ENCODE measurements at places on chromosomes 16 and 17.

GRCh38 chr17:1399679-1400512 is at the start of gene YWHAE:
Gene YWHAE, minus strand, starts transcription at chr17:1400222. Its CDS starts 112 bp downstream, at chr17:1400110.
- DNase-seq = peak; percentile 74

- no peak for DNase-seq
These were observed 11.3 kb downstream of the CPNE7 start for GRCh38 chr16:89586853-89587252.

- DNase-seq = no peak
These were observed 38.1 kb downstream of the CMC2 start for GRCh38 chr16:80968386-80969113.

- no peak for DNase-seq
These were observed 312.5 kb downstream of the MAF start for GRCh38 chr16:79288066-79288465.

DNA sequence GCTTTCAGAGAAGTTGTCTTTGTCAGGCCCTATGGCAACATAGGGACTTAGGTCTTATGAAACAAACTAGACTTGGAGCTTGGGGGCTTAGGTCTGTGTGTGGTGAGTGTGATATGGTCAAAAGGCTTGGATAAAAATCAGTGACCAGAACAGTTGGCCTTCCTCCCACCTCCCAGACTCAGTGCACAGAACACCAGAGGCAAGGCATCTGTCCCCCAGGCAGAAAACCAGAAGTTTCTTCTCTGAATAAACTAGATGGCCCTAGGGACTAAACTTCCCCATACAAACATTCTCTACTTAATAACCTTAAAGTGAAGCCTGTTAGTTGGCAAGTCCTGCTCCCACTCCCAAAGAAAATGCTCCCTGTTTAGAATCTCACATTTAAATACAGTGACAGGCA is 39.2 kb upstream of the PMFBP1 start:
- no peak for DNase-seq

DNA sequence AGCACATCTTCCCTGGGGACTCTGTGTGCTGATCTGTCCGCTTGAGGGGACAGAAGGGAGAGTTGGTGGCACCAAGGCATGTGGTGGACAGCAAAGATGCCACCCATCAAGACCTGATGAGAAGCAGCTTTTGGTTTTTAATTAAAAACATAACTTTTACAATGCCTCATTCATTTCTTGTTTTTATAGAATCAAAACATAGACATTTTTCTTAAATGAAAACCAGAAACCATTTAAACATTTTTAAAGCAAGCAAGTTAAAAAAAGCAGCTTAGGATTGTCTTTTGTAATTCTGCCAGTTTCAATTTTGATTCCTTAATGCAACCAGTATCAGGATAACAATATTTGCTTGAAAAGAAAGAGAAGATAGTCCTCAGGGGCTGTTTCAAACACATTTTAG is 123.7 kb upstream of the AXIN2 start:
- no peak for DNase-seq

DNA sequence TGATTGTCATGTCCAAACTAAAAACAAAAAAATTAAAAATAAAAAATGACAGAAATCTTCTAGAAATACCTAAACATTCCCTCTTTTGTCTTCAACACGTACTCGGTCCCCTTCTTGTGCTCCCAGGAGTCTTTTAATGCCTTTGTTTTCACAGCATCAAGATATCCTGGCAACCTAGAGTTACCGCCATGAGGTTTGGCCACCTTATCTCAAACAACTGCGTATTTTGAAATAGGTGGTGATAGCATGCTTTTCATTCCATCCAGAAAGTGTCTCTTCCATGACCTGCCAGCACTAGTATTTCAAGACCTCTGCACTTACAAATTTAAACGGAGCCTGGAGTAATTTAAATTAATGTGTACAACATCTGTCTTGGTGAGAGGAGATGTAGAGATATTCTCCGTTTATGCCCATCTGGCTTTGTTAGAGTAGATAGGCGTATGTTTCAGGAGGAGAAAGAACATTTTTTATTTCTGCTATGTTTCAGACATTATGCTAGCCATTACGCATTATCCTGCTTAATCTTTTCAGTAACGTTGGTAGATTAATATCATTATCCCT is 42.0 kb downstream of the RBFOX1 start:
- no peak for DNase-seq

- no peak for DNase-seq
These were observed at the start of gene HS3ST6 for GRCh38 chr16:1918351-1919326. Gene HS3ST6, minus strand, starts transcription at chr16:1918415. Its CDS starts 92 bp downstream, at chr16:1918323.

GRCh38 chr16:11170696-11171447 is 85.1 kb downstream of the SOCS1 start:
- DNase-seq = no peak

DNA sequence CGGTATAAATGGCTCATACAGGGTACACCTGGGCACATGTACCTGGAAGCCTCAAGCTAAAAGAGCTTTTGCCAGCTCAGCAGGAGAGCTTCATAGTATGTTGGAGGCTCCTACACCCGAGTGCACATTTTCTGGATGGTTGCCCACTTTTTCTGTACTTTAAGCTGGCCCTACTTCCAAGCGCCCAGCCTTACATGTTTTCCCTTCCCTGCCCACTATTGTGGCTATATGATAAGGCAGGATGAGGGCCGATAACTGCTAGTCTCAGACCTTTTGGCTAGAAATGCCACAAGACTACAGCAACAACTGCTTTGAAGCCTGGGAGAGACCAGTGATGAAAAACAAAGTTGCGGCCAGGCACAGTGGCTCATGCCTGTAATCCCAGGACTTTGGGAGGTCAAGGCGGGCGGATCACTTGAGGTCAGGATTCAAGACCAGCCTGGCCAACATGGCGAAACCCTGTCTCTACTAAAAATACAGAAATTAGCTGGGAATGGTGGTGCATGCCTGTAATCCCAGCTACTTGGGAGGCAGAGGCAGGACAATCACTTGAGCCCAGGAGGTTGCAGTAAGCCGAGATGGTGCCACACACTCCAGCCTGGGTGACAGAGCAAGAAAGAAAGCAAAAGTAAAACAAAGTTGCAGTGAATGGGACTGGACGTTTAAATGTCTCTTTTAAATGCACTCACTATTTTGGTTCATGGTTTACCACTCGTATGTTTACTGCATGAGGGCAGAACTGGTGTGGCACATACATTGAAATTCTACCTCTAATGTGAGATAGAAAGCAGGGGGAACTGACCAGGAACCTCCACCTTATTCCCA is 14.2 kb upstream of the MARCHF10 start:
- no peak for DNase-seq

- DNase-seq = peak; percentile 76
These were observed 18.7 kb upstream of the BEAN1 start for GRCh38 chr16:66408163-66409048.

DNA sequence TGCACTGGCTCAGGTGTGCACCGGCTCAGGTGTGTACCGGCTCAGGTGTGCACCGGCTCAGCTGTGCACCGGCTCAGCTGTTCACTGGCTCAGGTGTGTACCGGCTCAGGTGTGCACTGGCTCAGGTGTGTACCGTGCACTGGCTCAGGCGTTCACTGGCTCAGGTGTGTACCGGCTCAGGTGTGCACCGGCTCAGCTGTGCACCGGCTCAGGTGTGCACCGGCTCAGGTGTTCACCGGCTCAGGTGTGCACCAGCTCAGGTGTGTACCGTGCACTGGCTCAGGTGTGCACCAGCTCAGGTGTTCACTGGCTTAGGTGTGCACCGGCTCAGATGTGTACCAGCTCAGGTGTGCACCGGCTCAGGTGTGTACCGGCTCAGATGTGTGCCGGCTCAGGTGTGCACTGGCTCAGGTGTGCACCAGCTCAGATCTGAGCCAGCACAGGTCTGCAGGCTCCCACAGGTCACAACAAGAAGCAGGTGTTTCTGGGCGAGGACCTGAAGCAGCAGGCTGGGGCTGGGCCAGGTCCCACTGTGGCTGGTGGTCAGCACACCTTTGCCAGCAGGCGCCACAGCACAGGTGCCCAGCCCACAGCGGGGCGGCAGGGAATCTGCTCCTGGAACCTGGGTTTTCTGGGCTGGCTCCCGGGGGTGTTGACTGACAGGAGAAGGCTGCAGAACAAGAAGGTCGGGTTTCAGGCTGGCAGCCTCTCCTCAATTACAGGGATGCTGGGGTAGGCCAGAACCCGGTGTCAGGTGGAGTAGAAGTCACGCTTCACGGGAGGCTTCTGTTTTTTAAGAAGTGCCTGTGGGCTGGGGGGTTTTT is 17.2 kb downstream of the METRNL start:
- DNase-seq = no peak

DNA sequence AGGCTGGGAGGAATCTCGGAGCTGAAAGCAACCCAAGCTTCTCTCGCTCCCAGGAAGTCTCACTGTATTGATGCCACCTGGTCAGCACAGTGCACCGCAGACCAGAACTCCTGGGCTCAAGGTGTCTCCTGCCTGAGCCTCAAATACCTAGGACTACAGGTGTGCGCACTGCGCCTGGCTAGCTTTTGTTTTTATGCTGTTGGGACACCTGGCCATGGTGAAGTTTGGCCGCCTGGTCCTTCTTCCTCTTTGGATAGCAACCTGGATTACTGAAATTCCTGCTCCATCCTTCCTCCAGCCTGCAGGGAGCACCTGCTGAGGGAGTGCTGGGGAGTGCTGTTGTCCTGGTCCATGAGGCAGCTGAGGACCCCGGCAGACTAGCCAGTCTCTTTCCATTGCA is 56.6 kb downstream of the COTL1 start:
- no peak for DNase-seq

DNA sequence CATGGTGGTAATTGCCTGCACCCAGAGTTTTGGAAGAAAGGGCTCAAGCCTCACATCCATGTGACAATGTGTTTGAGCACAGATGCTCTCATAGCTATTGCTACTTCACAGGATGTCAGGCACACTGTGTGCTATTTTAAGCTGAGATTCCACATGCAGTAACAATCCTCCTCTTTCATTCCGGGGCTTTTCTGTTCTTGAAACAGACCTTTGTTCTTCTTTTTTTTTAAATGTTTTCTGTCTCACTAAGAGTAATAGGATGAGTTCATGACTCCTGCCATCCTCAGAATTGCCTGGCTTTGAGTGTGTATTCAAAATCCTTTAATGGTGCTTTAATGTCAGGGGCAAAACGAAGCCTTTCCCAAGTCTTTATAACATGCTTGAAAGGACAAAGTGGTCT is 198.9 kb downstream of the ABCC12 start:
- no peak for DNase-seq

GRCh38 chr16:1525871-1526607 is 7.4 kb upstream of the TMEM204 start:
- no peak for DNase-seq

DNA sequence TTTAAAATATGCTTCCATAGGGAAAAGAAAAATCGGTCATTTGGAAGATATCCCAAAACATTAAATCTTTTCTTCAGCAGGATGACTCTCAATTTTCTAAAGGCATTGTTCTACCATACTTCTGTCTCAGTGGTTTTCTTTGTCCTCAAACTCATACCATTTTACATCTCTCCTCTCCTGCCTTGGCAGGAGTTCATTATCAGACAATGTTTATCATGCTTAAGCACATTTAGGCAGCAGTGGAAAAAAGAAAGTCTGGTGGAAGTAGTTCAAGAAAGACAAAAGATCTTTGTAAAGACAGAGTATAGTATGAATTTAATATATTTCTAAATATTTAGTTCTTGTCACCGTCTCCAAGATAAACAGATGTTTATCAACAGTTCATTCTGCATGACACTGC is 68.2 kb downstream of the CDK12 start:
- DNase-seq = no peak

DNA sequence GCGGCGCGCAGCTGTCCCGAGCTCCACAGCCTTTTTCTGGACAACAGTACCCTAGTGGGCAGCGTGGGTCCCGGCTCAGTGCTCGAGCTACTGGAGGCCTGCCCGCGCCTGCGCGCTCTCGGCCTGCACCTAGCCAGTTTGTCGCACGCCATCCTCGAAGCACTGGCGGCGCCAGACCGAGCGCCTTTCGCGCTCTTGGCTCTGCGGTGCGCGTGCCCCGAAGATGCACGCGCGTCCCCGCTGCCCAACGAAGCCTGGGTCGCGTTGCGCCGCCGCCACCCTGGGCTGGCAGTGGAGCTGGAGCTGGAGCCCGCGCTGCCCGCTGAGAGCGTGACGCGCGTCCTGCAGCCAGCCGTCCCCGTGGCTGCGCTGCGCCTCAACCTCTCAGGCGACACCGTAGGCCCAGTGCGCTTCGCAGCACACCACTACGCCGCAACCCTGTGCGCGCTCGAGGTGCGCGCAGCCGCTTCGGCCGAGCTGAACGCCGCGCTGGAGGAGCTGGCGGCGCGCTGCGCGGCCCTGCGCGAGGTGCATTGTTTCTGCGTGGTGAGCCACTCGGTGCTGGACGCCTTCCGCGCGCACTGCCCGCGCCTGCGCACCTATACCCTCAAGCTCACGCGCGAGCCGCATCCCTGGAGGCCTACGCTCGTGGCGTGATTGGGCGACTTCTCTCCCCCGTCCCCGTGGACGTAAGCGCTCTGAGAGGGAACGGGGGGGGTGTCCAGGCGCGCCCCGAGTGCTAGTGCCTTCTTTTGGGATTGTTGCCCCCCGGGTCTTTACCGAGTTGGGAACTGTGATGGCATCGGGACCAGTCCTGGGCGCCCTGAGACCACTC is 1.2 kb upstream of the HSF4 start:
- DNase-seq = no peak

DNA sequence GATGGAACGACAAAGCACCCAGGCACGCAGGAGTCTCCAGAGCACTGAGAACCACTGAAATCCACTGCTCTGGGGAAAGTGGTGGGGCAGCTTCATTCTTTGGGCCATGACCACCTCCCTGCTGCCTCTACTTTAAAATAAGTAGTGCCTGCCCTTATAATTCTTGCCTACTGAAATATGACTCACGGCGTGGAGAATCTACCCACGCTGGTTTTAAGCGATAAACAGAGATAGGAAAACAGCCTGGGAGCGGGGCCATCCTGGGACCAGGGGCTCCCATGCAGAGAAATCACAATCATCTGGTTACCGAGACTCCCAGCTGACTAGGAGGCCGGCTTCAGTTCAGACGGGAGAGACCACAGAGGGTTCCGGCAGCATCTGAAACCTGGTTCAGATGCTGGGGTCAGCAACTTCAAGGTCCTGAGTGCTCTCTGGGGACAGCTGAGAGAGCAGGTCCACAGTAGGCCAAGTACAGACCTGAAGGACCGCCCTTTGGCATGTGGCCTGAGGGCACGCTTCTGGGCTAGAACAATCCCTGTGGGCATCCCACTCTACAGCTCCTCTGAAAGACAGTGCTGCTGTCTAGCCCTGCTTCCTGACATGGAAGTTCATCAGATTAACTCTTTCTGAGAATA is 8.6 kb upstream of the DHRS13 start:
- DNase-seq = no peak

DNA sequence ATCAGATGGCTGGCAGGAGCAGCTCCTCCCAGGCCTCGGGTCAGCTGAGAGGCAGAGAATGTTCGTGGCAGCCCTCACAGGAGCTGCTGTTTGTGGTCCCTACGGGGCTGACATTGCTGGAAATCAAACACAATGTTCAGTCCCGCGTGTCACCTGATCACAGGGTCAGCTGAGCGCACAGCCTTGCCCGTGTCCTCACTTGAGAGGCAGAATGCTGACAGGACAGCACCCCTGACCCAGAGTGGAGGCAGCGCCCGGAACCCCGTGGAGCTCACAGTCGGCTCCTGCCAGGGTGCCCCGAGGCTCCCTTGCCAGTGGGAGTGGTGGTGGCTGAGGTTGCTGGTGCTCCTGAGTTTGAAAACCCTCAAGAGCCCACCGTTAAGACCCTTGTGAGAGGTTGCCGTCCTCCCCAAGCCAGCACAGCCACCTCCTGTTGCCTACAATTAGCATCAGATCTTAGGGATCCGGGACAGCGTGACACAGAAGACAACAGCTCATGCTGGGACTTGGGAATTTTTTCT is 3.6 kb upstream of the CHMP6 start:
- no peak for DNase-seq
